Mammary epithelial cell (primary cell): ENCODE measurements at places on chromosomes 2 and 18.

DNA sequence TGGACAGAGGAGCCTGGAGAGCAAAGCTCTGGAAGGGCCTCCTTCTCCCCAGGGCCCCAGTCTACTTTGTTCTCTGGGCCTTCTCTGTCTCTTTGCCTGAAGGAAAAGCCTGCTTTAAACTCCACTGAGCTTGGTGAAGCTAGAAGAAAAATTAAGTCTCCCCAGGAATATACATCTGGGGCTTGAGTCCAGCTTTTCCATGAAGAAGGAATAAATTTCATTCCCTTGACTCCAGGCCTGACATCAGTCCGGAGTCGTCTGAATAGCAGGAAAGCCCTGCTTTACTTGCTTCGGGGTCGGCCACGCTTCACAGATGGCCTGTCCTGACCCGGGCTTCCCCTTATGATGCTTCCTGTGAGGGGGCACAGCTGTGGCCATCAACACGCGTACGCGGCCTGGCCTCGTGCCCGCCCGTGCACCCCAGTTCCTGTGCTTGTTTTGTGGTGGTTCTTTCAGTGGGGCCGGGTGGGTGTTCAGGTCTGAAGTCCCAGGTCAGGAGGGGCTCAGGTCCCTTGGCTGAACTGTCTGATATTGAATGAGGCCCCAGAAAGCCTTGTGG is 73.6 kb downstream of the ACOXL start:
- no peak for DNase-seq

GRCh38 chr2:216922175-216922780 is 62.4 kb upstream of the TNP1 start:
- no peak for DNase-seq

- DNase-seq: no peak
These were observed 570.1 kb downstream of the LRP1B start for GRCh38 chr2:141560723-141561122.

DNA sequence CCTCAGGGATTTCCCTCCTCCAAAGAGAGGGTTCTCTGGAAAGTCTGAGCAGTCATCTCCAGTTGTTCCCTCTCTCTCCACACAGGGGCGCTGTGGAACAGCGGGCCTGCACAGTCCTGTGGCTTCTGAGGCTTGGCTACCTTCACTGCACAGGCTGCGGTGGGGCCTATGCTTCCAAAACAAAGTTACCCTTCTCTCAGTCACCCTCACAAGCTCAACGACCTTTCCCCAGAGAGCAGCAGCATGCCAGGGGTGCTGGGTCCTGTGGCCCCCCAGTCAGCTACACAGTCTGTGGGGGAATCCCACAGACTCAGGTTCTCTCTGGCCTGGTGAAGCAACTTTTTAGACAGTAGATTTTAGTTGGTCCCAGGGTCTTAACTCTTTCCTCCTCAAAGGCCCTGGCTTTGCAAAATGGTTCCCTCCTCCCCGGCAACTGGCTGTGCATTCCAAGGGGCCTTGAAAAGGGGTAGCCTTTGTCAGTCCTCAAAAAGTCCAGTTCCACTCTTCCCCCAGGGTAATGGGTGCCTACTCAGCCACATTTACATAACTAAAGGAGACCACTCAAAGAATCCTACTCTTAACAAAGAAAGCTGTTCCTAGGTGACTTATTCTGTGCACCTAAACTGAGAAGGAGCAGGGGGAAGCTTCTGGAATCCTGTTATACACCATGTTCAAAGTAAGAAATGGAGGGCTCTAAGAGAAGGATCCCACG is 14.9 kb downstream of the B3GNT7 start:
- no peak for DNase-seq

- no peak for DNase-seq
These were observed 2.1 kb upstream of the SIX3 start for GRCh38 chr2:44939106-44940048.

GRCh38 chr2:101349893-101350662 is 37.2 kb downstream of the CREG2 start:
- DNase-seq: peak; percentile 57

- no peak for DNase-seq
These were observed 244.5 kb upstream of the REG3G start for GRCh38 chr2:78780864-78781583.
